Astrocyte of the cerebellum (primary cell): ENCODE measurements at places on chromosomes 6 and 20.

DNA sequence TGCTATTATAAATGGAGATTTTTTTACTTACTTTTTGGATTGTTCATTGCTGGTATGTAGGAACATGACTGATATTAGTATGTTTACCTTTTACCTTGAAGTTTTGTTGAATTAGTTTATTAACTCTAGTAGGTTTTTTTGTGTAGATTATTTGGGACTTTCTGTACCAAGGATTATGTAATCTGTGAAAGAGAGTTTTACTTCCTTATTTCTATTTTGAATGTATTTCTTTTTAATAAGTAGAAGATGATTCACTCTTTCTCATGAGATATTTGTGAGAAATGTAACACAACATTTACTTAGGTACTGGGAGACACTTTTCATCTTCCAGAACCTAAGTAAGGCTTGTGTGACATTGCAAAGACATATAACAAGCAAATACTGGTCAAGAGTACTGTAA is 473.9 kb upstream of the HS3ST5 start:
- no peak for DNase-seq

DNA sequence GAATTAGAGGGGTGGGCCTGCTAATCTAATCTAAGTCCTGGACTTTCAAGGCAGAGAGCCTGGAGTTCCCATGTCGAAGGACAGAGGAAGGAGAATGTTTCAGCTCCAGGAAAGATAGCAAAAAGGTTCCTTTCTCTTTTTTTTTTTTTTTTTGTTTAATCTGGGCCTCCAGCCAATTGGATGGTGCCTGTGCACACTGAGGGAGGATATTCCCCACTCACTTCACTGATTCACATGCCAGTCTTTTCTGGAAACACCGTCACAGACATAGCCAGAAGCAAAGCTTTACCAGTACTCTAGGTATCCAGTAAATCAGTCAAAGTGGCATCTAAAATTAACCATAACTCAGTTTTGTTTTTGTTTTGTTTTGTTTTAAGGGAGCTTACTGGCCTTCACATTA is 721.1 kb downstream of the TENT5A start:
- no peak for DNase-seq

- DNase-seq: peak; percentile 16
Measured at GRCh38 chr20:58349570-58349969, 39.5 kb upstream of the VAPB start.

GRCh38 chr6:44514085-44514484 is 126.6 kb downstream of the CDC5L start:
- no peak for DNase-seq

GRCh38 chr20:25470045-25470444 is 62.6 kb downstream of the GINS1 start:
- peak; percentile 12 for DNase-seq

DNA sequence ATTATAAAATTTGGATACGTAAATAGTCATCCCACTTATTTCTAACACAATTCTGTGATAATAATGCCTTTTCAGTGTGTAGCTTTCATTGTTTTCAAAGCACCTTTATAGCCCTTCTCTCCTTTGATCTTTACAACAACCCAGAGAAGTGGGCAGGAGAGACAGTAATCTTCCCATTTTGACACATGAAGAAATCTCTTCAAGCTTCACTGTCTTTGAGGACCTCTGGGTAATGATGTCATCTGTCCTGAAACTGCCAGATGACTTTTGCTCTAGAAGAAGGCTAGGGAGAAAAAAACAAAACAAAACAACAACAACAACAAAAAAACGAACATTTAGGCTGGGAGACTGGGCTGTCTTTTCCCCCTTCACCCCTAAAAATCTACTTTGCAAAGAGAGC is 203.0 kb downstream of the KCNQ5 start:
- DNase-seq: no peak

DNA sequence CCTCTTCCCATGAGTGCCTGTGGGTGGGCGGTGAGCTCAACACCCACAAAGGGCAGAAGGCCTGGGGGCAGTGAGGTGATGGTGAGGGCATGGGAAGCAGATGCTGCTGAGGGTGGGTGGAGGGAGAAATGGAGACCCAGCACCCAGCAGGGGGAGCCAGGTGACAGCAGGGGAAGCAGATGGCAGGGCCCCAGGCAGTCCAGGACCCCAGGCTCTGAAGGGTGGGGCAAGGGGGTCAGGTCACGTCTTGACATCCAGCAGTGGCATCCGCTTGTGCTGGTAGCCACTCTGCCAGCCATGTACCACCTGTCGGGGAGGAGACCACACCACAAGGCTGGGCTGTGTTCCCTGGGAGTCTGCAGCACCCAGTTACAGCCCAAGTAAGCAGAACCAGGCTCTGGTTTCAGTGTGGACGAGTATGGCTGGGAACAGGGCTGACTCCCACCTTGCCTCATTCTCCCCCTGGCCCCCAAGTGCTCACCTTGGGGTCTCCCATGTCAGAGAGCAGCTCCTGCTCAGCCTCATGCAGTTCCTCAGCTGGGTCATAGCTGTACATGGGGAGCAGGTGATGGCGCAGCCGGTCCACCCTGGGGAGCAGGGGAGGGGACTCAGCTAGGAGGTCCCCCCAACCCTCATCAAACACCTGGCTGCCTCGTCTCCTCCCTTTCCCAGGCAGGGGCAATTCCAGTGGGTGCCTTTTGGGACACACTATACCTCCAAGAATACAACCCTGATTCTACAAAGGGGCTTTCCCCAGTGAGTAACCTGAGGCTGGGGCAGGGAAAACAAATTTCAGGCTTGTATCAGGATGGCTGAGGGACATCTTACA is 2.0 kb downstream of the SMIM29 start:
- no peak for DNase-seq

DNA sequence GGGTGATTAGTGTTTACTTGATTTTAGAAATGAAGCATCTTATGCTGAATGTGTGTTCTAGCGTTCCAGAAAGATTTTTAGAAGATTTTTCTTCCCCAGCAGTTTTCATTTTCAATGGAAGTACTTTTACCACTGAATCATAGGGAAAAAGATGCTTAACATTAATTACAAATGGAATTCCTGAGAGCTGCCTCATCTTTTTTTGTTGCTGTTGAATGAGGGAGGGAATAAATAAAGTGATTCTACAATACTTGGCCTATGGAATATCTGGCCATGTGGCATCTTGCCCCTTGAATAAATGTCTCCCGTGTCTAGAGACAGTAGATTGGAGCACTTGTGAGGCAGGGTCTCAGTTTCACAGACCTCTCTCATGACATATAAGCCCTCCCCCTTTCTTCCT is 44.1 kb upstream of the SLC22A1 start:
- no peak for DNase-seq

DNA sequence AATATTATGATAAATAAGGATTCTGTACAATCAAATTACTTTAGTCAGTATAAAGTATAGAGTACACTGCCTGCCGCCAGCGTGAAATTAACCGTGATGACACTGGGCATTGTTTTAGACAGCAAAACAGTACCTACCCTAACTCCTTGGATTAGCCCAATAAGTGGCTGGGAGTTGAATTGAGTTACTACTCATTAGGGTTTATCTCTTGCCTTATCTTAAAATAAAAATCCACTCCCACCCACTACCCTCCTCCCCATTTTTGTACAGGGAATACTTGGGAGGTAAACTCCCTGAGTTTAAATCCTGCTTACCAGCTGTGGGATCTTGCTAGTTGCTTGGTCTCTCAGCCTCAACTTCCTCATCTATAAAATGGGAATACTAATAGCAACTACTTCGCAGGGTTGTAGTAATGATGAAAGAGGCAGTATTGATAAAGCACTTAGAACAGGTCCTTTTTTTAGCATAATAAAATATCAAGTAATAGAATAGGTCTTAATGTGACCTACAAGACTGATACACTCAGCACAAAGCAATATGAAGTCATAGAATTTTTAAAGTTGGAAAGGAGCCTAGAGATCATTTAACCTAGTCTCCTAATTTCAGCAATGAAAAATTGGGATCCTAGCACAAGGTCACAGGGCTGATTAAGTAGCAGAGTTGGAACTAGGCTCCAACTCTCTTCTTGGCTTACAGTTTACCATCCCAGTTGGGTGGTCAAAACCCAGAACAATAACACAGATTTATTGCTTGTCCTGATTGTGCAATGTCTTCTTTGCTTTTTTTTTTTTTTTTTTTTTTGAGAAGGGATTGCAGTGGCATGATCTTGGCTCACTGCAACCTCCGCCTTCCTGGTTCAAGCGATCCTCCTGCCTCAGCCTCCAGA is 23.8 kb downstream of the PHACTR2 start:
- DNase-seq: no peak
